Activated T-helper 1 cell treated with anti-CD3 and anti-CD28 coated beads, Interleukin-12 subunit alpha, Interleukin-12 subunit beta, Interleukin-2, Interleukin-4 antibody, amounts not matched to agents 30 ng/mL and 10 ng/mL and 1 ng/mL, durations not matched to agents 14 hours and 24 hours and 36 hours (primary cell): ENCODE measurements at places on chromosomes 12 and 14. TPM values are rescaled to one million over a fixed set of nuclear protein-coding genes. Genes with fewer than 3 reads are reported as not detected.

The SERPINA12 gene
- total RNA-seq = not detected in 2 replicates

DNA sequence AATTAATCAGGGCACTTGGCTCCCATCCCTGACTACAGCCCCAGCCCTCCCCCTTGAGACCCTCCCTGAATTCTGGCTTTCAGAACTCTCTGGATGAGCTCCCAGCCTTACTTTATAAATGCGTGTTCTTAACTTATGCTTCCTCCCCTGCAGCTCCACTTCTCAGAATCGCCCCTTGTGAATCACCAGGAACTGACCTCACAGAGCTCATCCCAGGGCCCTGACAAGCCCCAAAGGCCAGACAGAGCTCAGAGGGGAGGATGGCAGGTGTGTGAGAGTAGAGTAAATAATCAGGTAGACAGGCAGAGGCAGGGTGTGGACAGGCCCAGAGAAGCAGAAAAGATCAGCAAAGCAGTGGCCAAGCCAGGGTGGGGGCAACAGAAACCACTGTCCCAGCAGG lies 68.2 kb upstream of the FOXN3 start:
- peaks cover 14% of the 10 kb centered on the region for H3K4me1 ChIP-seq
- H3K4me3 ChIP-seq = no peak overlapping the region
- H3K27ac ChIP-seq = no peak overlapping the region
- DNase-seq = no peak
- H3K27me3 ChIP-seq = no peaks in the 10 kb centered on the region

The COX14 gene
- total RNA-seq = 44.3 and 45.6 TPM in 2 replicates

The RBMS2 gene
- 4.0 and 6.5 TPM in 2 replicates for total RNA-seq

GRCh38 chr14:22900081-22900799 lies 17.2 kb downstream of the REM2 start:
- H3K4me1 ChIP-seq = peaks cover 19% of the 10 kb centered on the region
- H3K4me3 ChIP-seq = no peak overlapping the region
- peaks cover 34% of the 10 kb centered on the region for H3K36me3 ChIP-seq
- peak; percentile 30 for DNase-seq
- H3K27me3 ChIP-seq = no peaks in the 10 kb centered on the region

GRCh38 chr12:56449622-56449984 lies 377 bp upstream of the TIMELESS start:
- H3K4me1 ChIP-seq = peaks cover 23% of the 10 kb centered on the region
- peak overlapping the region; percentile 85 for H3K27ac ChIP-seq
- H3K36me3 ChIP-seq = peaks cover 10% of the 10 kb centered on the region

The STON2 gene
- total RNA-seq = 0.44 and 0.47 TPM in 2 replicates

The NPAS3 gene
- not detected in 2 replicates for total RNA-seq

The PGAM5 gene
- 107 and 111 TPM in 2 replicates for total RNA-seq

The GRIP1 gene
- 0.64 TPM in 1 of 2 replicates, not detected in the other for total RNA-seq

GRCh38 chr14:84874436-84874835 lies 655.5 kb upstream of the FLRT2 start:
- H3K27me3 ChIP-seq = no peaks in the 10 kb centered on the region
- no peaks in the 10 kb centered on the region for H3K4me1 ChIP-seq

DNA sequence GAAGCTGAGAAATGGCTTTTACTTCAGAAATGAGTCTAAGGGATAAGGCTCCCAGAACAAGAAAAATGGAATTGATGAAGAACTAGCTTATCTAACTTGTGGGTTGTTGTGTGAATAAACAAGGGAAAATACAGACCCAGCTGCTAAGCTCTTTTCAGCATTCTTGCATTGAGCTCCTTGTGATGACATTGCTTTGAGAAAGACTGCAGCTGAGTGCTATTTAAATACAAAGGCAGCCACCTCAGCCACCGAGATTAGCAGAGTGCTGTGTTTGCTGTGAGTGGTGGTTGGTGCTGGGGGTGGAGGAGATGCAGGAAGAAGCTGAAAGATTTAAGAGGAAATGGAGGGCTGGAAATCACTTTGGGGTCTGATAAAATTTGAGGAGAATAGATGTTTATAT lies 396.0 kb upstream of the PRICKLE1 start:
- H3K27ac ChIP-seq = no peak overlapping the region
- H3K27me3 ChIP-seq = no peaks in the 10 kb centered on the region
- H3K4me1 ChIP-seq = no peaks in the 10 kb centered on the region
- H3K36me3 ChIP-seq = no peaks in the 10 kb centered on the region
- DNase-seq = no peak

- peaks cover 2% of the 10 kb centered on the region for H3K36me3 ChIP-seq
These were observed 379.2 kb upstream of the OR4E1 start for GRCh38 chr14:22052795-22053194.

The ACYP1 gene
- 37.9 and 43.0 TPM in 2 replicates for total RNA-seq

The SYNE2 gene
- 25.1 and 26.9 TPM in 2 replicates for total RNA-seq

DNA sequence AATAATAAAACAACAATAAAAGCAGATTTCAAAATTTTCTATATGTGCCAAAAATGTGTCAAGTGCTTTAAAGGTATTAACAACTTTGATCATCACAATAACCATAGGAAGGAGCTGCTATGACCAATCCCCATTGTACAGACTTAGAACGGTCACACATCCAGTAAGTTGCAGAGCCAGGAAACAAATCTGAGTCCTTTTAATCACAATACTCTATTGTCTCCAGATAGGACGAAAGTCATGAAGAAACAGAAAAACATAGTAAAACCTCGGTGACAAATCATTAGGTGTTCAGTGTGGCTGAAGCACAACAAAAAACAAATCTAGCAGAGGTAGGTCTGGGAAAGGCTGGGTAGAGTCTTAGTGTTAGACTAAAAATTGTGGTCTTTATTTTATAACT lies 178.8 kb downstream of the GRIP1 start:
- no peak for DNase-seq
- H3K27me3 ChIP-seq = no peaks in the 10 kb centered on the region
- no peak overlapping the region for H3K27ac ChIP-seq

DNA sequence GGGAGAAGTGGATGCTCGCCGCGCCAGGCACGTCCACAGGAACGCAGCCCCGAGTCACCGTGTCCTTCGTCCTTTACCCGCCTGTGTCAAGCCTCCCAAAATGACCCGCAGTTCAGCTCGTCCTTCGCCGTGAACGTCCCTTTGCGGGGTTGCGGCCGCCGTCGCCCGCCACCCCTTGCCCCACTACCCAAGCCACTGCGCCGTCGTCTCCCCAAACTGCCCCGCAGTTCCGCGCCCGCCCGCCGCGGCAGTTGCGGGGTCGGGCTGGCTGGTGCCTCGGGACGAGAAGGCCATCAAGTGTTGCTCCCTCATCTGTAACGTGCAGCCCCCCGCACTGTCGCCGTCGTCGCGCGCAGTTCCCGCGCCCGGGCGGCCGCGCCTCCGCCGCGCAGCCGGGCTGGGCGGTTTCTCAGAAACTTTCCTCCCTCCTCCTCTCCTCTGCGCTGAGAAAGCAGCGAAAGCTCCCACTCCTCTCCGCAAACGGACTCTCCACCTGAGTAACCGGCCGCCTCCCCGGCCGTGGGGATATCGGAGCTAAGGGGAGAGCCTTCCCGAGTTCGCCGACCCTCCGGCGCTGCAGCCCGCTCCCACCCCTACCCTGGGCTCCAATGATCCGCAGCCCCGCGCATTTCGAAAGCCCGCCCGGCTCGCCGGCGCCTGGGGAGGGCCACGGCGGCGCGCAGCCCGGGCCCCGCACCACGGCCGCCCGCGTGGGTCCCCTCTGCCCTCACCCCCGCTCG lies 6.7 kb downstream of the CDKN1B start:
- H3K4me1 ChIP-seq = peaks cover 58% of the 10 kb centered on the region
- peak overlapping the region; percentile 87 for H3K4me3 ChIP-seq
- H3K27me3 ChIP-seq = peaks cover 3% of the 10 kb centered on the region
- H3K36me3 ChIP-seq = peaks cover 41% of the 10 kb centered on the region

DNA sequence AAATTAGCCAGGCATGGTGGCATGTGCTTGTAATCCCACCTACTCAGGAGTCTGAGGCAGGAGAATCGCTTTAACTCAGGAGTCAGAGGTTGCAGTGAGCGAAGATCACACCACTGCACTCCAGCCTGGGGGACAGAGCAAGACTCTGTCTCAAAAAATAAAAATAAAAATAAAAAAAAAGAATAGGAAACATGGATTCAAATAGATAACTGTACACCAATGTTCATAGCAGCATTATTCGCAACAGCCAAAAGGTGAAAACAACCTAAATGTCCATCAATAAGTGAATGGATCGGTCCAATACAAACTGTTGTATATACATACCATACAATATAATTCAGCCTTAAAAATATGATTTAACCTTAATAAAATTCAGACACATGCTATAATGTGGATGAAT lies 3.1 kb upstream of the RIPK3 start:
- H3K27ac ChIP-seq = no peak overlapping the region
- peaks cover 15% of the 10 kb centered on the region for H3K4me1 ChIP-seq
- H3K4me3 ChIP-seq = no peak overlapping the region
- peaks cover 14% of the 10 kb centered on the region for H3K27me3 ChIP-seq
- H3K36me3 ChIP-seq = peaks cover 6% of the 10 kb centered on the region

DNA sequence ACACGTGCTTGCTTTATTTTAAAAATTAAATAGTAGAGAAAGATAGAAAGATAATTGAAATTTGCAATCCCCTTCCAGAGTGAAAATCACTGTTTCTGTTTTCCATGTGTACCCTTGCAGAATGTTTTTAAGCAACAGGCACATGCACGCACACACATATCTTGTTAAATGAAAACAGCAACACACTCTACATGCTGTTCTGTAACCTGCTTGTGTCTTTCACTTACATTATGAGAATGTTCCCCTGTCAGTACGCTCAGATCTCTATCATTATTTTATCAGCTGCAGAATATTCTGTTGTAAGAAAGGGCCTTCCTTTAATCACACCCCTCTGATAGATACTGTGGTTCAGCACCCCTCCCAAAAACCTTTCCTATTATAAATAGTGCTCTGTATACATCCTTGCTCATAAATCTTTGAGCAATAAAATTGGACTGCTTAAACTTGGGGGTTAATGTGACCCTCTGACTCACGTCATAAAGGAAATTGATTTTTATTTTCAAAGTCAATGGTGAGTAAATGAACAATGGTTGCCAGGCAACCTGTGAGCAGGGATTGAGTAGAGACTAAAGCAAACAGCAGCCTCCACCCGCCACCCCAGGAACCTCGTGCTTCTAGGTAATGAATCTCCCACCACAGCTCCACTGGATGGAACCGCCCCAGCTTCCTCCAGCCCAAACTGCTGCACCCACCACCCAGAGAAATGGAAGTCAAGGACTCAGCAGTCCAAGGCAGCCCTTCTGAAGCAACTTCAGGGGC lies 31.9 kb upstream of the CHGA start:
- H3K4me3 ChIP-seq = no peak overlapping the region
- no peaks in the 10 kb centered on the region for H3K4me1 ChIP-seq
- H3K27ac ChIP-seq = no peak overlapping the region
- H3K27me3 ChIP-seq = peaks cover 3% of the 10 kb centered on the region

The TAS2R31 gene
- 4.1 and 4.5 TPM in 2 replicates for total RNA-seq

GRCh38 chr14:41860586-41860985 lies 253.9 kb downstream of the LRFN5 start:
- no peak overlapping the region for H3K27ac ChIP-seq
- no peak for DNase-seq
- H3K4me3 ChIP-seq = no peak overlapping the region
- H3K27me3 ChIP-seq = no peaks in the 10 kb centered on the region

GRCh38 chr12:1948883-1949282 lies 30.4 kb upstream of the CACNA2D4 start:
- no peak overlapping the region for H3K27ac ChIP-seq
- DNase-seq = no peak
- H3K4me3 ChIP-seq = no peak overlapping the region
- peaks cover 34% of the 10 kb centered on the region for H3K36me3 ChIP-seq
- peaks cover 9% of the 10 kb centered on the region for H3K4me1 ChIP-seq

The DLGAP5 gene
- 22.4 and 26.4 TPM in 2 replicates for total RNA-seq

GRCh38 chr12:26055087-26055486 lies 69.8 kb downstream of the BHLHE41 start:
- H3K27me3 ChIP-seq = peaks cover 9% of the 10 kb centered on the region
- no peak overlapping the region for H3K27ac ChIP-seq
- DNase-seq = no peak
- H3K4me3 ChIP-seq = no peak overlapping the region
- no peaks in the 10 kb centered on the region for H3K36me3 ChIP-seq
- H3K4me1 ChIP-seq = no peaks in the 10 kb centered on the region

DNA sequence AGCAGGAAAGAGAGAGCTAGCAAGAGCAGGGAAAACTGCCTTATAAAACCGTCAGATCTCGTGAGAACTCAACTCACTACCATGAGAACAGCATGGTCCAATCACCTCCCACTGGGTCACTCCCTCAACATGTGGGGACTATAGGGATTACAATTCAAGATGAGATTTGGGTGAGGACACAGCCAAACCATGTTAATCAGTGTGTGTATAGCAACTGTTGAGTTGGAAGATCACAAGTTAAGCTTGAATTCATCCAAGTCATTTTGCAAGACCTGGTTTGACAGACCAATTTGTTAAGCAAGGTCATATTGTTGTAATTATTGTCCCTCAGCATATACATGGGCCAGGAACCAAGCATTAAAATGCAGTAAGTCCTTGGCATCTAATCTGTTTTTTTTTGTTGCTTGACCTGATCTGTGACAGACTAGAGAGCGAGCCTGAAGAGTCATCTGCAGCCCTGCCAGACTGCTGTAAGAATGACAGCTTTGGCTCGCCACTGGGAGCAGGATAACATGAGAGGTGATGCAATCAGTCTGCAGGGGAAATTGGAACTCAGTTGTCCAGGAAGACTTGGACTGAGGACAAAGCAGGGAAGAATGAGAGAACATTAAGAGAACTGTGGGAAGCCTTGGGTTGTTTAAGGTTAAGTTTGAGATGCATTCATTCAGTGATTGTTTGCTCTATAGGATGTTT lies 297.6 kb upstream of the SEL1L start:
- no peak for DNase-seq
- no peaks in the 10 kb centered on the region for H3K27me3 ChIP-seq
- H3K4me1 ChIP-seq = no peaks in the 10 kb centered on the region

The C12orf43 gene
- 34.6 and 35.3 TPM in 2 replicates for total RNA-seq

The TAS2R19 gene
- 3.6 and 4.3 TPM in 2 replicates for total RNA-seq

GRCh38 chr12:6987956-6988553 lies 17.3 kb downstream of the EMG1 start:
- H3K27ac ChIP-seq = no peak overlapping the region
- no peak for DNase-seq
- no peaks in the 10 kb centered on the region for H3K4me1 ChIP-seq
- no peak overlapping the region for H3K4me3 ChIP-seq
- H3K27me3 ChIP-seq = no peaks in the 10 kb centered on the region
- peaks cover 20% of the 10 kb centered on the region for H3K36me3 ChIP-seq

GRCh38 chr12:34217660-34218059 lies 195.4 kb downstream of the ALG10 start:
- H3K4me3 ChIP-seq = no peak overlapping the region
- peaks cover 4% of the 10 kb centered on the region for H3K27me3 ChIP-seq
- no peak overlapping the region for H3K27ac ChIP-seq
- DNase-seq = no peak
- no peaks in the 10 kb centered on the region for H3K36me3 ChIP-seq

GRCh38 chr14:54083549-54084239 lies 127.1 kb upstream of the BMP4 start:
- H3K27me3 ChIP-seq = no peaks in the 10 kb centered on the region
- no peak overlapping the region for H3K27ac ChIP-seq
- H3K4me1 ChIP-seq = no peaks in the 10 kb centered on the region
- H3K4me3 ChIP-seq = no peak overlapping the region
- no peak for DNase-seq

DNA sequence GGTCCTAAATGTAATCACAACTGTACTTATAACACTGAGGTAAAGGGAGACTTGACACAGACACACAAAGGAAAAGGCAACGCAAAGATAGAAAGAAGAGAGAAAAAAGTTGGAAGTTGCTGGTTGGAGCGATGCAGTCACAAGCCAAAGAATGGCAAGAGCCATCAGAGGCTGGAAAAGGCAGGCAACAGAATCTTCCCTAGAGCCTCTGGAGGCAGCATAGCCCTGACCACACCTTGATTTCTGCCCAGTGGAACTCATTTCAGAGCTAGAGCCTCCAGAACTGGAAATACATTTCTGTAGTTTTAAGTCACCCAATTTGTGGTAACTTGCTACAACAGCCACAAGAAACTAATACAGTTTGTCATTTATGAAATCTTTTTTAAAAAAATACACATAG lies 89.2 kb downstream of the PUS7L start:
- H3K36me3 ChIP-seq = no peaks in the 10 kb centered on the region
- H3K4me1 ChIP-seq = no peaks in the 10 kb centered on the region
- H3K27me3 ChIP-seq = no peaks in the 10 kb centered on the region
